ENCODE measurements at places on chromosomes 7 and 10.

- no peak for DNase-seq
These were observed 32.5 kb upstream of the GPR158 start for GRCh38 chr10:25142116-25142864.

DNA sequence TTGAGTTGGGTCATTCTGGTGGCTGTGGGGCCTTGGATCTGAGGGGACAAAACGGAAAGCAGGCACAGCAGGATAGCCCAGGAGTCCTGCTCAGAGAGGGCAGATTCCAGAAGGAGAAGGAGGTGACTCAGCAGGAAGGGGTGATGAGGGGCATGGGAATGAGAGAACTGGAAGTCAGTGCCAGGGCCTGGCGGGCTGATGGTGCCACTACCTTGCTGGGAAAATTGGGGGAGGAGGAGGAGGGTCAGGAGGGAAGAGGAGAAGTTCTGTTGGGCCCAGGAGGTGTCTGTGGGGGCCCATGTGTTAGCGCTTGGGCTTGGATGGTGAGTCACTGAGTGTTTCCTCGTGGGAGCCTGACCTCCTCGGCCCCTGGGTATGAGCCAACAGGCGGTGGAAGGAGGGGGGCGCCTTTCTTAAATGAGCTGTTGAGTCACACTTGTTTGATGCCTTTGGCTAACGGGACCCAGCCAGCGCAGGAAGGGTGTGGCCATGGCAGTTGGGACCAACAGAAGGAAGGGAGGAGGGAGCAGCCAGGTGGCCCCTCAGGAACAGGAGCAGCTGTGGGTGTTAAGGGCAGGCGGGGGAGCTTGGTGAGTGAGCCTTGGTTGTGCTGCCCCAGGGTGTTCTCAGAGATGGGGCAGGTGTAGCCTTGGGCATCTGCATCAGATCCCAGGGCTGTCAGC, 130.0 kb upstream of the BTBD16 start:
- no peak for DNase-seq

- no peak for DNase-seq
These were observed 32.4 kb upstream of the VKORC1L1 start for GRCh38 chr7:65840446-65840845.

- no peak for DNase-seq
These were observed 95.8 kb upstream of the DIP2C start for GRCh38 chr10:785089-785860.

GRCh38 chr10:113491967-113492565, 60.8 kb upstream of the HABP2 start:
- DNase-seq = no peak
